ENCODE measurements at places on chromosomes 6 and 20.

DNA sequence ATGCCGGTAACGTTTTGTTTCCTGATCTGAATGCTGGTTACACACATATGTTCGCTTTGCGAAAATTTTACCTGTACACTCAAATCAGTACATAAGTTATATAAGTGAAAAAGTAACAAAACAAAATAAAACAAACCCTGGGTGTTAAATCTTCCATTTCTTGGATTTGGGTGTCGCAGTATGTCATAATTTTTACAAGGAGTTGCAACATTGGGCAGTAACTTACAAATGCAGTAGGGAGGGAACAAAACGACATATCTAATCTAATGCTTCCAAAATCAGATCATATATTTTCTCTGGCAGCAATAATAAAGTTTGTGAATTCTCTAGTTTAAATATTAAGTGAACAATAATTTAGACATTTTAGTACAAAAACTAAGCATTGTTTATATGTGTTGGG, 25.2 kb downstream of the SNX14 start:
- no peak for DNase-seq

DNA sequence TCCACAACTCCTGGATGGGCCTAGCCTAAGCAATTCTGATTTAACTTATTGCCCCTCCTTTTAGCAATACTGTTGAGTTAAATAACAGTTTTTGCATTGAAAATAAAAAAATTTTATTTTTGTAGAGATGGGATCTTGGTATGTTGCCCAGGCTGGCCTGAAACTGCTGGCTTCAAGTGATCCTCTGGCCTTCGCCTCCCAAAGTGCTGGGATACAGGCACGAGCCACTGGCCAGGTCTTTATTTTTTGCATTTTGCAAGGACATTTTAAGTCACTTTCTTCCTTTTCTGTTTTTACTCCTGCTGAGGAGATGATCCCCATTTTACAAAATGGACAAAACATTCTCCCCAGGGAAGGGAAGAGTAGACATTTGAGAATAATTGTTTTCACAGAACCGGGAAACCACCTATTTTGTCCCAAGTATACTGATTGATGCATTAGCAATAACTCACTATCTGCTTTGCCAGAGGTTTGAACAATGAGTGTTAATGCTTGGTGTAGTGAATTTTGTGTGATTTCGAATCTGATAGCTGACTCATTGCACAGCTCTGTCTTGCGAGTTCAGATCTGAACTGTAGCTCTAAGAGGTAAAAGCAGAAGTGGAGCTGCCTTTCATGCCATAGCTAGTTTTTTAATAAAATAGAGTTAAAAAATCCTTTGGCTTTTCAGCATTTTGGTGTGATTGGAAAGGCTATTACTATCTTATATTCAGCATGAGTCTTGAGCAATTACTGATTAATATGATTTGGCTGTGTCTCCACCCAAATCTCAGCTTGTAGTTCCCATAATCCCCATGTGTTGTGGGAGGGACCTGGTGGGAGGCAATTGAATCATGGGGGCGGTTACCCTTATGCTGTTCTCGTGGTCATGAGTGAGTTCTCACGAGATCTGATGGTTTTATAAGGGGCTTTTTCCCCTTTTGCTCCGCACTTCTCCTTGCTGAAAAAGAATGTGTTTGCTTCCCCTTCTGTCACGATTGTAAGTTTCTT, 20.9 kb downstream of the IGF2R start:
- DNase-seq: no peak

GRCh38 chr6:144912474-144912873, 627.3 kb downstream of the UTRN start:
- DNase-seq: no peak

DNA sequence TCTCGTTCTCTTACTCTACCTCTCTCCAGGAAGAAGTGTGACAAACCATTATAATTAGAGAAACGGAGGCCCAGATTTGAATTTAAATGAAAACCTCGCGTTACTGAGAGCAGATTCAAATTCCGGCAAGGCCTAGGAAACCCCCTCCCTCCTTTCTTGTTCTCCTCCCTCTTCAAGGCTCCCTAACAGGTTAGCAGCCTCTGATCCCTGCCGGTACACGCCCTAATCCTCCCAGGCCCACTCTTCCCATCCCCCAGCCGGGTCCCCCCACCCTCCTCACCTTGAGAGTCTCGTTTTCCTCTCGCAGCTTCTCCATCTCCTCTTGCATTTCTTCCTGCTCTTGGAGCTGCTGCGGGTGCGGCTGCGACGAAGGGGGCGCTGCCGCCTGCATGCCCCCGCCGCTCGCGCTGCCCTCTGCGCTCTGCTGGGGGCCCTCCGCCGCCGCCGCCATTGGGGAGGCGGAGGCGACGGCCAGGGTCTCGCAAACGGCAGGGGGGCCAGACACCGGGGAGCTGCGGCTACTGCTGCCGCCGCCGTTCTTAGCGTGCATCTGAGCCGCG, 3.8 kb downstream of the MTCL3 start:
- peak; percentile 46 for DNase-seq

DNA sequence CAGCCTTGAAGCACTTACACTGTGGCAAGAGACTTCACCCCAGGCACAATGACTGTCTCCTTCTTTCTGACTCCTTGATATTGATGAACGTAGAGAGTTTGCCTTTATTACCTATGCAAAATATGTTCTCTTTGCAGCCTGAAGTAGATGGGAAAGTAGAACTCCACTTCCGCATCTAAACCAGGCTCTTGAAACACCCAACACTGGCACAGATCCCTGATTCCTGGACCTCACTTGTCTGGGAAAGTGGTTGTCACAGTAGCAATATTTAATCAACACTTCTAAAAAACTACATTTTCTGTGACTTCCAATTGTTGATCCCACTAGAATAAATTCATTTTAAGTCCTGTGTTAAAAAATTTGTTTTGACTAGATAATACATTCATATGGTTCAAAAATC, 143.1 kb downstream of the CDK19 start:
- no peak for DNase-seq

DNA sequence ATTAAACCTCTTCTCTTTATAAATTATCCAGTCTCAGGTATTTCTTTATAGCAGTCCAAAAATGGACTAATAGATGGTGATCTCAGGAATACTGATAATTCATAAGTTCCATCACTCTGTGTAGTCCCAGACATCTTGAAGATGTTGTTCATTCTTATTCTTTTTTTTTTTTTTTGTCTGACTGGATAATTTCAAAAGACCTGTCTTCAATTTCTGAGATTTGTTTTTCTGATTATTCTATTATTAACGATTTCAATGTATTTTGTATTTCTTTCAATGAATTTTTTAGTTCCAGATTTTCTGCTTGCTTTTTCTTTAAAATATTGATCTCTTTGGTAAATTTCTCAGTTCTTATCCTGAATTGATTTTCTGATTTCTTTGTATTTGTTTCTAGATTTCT, 29.7 kb upstream of the ZNF337 start:
- DNase-seq: no peak

DNA sequence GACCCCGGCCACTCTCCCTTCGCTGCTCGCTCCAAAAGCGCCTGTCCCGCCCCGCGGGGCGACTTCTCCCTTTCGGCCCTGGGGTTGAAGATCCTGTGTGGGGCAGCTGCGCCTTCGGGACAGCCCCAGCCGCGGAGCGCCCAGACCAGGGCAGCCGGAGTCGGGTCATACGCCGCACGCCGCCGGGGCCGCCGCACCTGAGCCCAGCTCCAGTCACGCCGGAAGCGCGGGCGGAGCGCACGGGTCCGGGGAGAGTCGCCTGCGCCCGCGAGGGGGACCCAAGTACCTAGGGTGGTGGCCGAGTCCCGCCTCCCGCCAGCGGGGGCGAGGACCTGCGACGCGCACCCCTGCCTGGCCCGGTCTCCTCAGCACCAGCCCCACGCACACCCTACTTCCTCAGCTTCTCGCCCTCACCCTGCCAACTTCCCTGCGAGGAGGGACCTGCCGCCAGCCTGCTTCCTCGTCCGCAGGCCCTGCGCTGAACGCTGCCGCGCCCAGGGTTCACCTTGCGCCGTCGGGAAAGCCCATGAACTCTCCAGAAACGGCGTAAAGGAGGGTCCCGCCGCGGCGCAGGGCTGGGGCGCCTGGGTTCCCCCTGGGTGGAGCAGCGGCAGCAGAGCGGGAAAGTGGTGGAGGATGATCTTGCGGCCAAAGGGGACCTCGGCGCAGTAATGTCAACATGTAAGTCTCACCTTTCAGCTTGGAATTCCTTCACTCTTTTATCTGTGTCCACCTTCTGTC, at the start of gene ADGRG6:
ADGRG6 (plus strand) TSS at position 357 of the 741 bp plus-strand sequence; CDS start at position 680, 323 bp downstream.
- DNase-seq: peak; percentile 27

Data from NCI-H1105 (cell line).